ENCODE measurements at places on chromosomes 6 and 20.
A peak's percentile ranks its signal among the peaks of the same experiment; 100 is the strongest.

- no peak for DNase-seq
These were observed 108.2 kb downstream of the CDH4 start for GRCh38 chr20:61360296-61360695.

- DNase-seq: no peak
These were observed 25.2 kb upstream of the SCML4 start for GRCh38 chr6:107849325-107849724.

DNA sequence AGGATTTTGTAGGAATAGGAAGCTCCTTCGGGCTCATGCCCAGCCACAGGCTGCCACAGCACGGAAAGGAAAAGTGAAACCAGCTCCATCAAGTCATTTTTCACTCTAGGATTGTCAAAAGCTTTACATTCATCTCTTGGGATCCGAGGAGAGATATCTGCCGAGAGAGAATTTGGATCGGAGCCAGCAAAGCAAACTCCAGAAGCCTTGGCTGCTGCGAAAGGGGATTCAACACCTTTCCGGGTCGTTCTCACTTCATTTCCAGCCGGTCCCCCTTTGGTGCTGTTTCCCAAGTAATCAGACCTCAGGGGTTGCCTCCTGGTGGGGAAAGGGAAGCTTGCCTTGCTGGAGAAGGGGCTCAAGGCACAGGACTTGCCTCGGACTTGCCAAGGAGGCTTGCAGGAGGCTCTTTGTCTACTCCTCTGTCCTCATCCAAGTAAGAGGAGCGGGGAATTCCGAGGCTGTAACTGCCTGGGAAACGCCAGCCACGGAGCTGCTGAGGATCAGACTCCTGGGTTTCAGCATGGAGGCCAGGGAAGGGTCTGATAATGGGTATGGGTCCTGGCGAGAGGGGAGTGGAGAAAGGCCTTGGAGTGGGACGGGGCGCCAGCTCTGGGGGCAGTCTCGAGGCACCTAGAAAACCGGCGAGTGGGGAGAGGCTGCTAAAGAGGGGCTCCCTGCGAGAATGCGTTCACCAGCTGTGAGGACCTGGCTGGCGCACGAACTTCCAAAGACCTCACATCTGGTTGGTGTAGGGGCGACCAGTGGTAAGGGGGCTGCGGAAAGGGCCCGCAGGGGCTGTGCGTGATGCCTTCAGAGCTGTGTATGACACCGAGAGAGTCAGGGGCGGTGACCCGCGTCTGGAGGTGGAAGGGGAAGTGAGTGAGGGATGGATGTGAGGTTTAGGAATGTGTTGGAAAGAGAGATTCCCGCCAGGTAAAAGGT is 702 bp downstream of the ETV7 start:
- DNase-seq: no peak

DNA sequence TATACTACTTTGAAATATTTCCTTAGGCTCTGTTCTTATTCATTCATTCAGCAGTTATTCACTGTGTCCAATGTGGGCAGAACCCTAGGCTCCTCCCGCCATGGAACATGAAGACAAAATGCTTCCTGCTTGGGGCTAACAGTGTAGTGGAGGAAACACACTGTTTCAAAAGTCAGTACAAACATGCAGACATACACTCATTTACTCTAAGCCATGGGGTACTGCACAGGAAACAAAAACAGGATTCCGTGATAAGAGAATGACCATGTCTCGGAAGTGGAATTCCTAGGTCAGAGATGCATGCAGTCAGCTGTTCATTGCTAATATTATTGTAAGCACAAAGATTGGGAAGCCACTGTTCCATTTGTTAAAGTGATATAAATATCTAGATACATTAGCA is 18.4 kb upstream of the FAM209A start:
- no peak for DNase-seq

GRCh38 chr6:169225887-169226286 is 27.8 kb downstream of the THBS2 start:
- no peak for DNase-seq

DNA sequence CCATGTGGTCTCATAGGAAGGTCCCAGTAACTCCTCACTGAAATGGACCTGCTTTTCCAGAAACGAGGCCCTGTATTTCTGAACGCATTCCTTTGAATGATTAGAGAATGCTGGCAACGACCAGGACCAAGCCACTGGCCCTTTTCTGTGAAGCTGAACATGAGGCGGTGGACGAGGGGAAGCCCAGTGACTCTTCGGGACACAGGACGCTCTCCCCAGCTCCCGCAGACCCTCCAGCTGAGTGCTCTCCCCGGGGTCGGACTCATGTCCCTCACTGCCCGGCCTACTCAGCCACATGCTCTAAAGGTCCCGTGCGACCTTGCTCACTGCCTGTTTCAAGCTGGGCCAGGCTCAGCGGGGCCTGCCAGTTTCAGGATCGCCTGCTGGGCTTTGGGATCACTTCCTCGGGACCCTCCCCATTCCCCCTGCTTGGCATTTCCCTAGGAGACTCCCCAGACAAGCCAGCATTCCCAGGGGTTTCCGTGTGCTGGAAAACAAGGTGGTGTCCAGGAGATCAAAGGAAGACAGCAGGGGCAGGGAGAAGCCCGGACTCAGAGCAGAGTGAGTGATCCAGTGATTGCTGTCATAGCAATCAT is 2.6 kb upstream of the CST9 start:
- no peak for DNase-seq

DNA sequence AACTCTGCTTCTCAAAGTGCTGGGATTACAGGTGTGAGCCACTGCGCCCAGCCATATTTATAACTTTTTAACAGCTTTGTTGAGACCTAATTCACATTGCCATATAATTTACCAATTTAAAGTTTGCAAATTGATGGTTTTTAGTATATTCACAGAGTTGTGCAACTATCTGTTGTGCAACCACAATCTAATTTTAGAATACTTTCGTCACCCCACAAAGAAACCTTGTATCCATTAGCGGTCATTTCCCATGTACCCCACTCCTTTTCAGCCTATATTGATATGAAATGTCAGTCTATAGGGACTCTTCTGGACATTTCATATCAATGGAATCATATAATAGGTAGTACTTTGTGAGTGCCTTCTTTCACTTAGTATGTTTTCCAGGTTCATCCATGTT is 55.8 kb downstream of the FOXO3 start:
- DNase-seq: no peak

- DNase-seq: peak; percentile 46
These were observed 94.0 kb upstream of the NHSL1 start for GRCh38 chr6:138593124-138593877.

DNA sequence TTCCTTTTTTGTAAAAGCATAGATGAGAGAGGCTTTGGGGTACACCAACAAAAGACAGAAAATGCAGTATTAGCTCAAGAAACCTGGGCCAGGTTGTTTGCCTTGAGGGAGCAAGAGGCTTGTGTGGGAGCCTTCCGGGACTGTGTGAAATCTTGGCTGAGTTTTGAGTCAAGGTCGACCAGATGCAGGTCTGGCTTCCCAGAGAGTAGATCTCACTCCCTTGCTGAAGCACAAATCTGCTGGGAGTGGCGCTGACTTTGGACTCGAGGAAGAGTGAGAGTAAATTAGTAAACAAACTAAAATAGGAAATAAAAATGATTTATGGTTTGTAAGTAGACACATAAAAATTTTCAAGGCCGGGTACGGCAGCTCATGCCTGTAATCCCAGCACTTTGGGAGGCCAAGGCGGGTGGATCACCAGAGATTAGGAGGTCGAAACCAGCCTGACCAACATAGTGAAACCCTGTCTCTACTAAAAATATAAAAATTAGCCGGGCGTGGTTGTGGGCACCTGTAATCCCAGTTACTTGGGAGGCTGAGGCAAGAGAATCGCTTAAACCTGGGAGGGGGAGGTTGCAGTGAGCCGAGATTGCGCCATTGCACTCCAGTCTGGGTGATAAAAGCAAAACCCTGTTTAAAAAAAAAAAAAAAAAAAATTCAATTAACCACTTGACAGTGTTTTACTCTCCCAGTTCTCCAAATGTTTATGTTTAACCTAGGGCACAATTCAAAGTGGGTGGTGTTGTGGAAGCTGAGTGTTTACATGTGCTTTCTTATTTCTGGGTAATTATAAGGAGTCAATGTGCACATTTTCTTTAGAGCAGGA is 27.7 kb upstream of the EDN1 start:
- DNase-seq: no peak

DNA sequence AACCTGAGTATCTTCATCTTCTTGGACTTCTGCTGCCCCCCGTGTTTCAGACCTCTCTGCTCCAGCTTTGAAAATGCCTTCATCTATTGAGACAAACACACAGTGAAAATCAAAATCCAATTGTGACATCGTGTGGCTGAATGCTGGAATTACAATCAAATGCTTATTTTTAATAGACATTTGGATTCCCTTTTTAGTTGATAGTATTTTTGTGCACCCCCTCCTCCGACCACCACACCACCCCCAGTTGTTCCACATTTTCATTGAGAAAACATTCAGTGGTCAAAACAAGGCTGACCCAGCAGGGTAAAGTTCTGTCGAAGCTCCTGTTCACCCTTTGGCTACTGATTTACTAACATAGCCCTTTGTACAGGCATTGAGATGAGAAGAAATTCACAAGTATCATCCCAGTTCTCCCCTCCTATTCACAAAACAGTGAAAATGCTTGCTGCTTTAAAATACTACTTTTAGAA is 79.0 kb downstream of the NRSN1 start:
- DNase-seq: peak; percentile 15

DNA sequence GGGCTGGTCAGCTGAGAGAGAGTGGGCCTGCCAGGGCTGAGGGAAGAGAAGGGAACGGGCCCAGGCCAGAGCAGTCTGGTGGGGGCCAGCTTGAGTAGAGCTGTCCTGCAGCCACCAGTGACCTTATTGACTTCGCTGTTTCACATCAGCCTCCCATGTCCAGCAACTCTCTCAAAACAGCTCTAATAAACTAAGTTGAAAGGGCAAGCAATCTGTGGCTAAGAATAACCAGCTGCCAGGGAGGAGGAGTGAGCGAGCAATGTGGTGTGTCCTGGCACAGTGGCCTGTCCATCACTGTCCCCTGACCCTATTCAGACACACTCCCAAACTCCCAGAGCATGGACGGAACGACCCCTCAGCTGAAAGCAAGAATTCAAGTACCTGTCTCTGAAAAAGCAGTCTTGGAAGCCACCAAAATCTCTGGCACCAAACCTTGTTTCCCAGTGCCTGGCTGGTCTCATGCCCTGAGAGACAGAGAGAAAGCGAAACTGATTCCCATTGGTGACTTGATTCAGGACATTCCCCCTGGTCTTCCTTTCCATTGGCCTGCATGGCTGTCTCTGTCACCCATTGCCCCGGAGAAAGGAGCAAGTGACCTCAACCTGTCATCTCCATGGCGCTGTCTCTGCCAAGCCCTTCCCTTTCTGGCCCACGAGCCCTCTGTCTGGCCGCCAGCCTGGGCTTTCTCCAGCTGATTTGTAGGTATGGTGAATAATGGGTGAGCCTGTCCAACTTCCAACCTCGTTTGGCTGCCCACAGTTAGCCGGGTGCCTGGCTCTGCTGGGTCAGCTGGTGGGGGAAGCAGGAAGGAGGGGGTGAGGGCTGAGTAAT is at the start of gene DDO:
Gene DDO (minus strand): TSS at position 490 of the 831 bp plus-strand sequence. CDS start 2,113 bp downstream, outside the sequence.
- DNase-seq: no peak

- no peak for DNase-seq
These were observed 747 bp upstream of the TXNDC5 start for GRCh38 chr6:7911345-7911725.

DNA sequence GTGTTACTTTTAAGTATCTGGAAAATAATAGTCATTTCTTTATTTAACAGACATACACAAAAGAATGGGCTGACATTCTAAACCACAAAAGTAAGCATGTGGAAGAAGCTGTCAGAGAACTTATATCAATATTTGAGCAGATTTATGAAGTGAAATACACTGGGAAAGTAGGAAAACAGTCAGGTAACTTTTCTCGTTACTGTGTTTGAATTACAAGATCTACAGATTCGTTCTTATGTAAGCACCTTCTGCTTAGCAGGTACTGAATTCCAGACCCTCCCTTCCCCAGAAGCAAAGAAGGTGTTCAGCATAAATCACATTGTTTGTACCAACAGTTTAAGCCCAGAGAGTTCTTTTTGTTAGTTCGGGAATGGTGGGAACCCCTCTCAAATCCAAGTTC is 88.0 kb downstream of the DNAH8 start:
- no peak for DNase-seq

DNA sequence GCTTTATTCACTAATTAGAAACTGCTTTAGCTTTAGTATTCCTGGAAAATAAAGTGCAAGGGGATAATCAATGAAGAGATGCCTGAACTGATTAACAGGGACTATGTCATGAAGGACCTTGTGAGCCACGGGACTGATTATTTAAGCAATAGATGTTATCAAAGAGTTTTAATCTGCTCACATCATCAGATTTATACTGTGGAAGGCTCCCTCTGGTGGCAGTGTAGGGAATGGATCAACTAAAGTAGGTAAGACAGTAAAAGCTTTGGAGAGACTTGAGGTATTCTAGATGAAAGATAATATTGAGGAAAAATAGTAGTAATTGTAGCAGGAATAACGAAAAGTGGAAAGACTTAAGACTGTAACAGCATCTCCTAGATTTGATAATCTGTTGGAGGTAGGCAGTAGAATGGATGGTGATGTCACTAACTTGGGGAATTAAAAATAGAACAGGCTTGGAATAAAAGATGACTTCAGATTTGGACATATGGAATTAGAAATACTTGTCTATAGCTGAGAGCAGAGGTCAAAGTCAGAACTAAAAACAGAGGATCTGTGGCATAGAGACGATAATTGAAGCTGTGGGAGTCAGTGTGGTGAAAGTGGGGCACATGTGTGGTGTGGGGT is 80.3 kb upstream of the HTR1E start:
- DNase-seq: peak; percentile 9

GRCh38 chr6:129006724-129007514 is 124.0 kb downstream of the LAMA2 start:
- DNase-seq: no peak

- peak; percentile 74 for DNase-seq
These were observed 3.8 kb downstream of the PREX1 start for GRCh38 chr20:48823960-48824498.

DNA sequence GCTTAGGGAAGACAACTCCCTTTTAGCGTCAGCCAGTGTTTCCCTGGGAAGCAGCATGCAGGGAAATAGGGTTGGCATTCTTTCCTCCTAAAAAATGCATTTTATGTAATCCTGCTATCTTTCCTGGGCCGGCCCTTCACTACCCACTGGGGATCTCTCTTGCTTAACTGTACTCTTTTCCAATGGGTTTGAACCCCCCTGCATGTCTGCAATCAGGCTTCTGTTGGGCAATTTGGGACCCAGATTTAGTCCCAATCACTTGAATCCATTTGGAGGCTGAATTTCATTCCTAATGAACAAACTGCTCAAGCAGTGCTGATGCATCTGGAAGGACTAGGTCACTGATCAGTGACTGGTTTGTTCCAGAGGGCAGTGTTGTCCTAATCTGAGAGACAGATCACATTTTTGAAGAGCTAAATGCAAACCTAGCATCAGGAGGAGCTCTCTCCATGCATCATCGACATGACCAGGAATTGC is 152.0 kb downstream of the TSHZ2 start:
- no peak for DNase-seq

DNA sequence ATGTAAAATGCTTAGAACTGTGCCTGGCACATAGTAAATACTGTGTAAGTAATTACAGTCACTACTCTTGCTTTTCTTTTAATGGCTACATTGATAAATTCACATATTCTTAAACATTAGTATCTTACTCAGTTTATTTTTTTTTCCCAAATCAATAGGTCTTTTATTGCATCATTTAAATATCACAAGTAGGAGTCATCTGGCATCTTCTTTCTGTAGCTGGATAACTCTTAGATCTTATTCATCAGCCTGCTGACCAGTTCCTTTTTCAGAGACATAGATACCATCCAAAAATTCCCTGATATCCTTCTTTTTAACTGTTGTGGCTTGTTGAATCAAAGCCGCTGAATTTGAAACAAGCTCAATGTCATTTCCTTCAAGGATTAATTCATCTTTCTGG is 20.0 kb upstream of the PHF3 start:
- no peak for DNase-seq

- no peak for DNase-seq
These were observed 100.6 kb upstream of the AFDN start for GRCh38 chr6:167726043-167726621.
